ENCODE measurements at places on chromosomes 12 and 14.
A peak's percentile ranks its signal among the peaks of the same experiment; 100 is the strongest.

DNA sequence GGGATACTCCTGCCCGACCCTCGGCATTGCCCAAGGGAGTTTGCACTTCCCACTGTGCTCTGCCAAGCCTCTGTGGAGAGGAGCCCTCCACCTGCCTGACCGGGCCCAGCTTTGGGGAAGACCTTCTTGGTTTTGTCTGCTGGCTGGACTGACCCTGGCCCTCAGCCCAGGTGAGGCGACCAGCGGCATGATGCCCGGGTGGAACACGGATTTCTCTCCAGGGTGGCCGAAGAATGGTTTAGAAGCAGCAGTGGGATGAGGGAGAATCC, 15.6 kb downstream of the ZBTB42 start:
- DNase-seq, result no peak

GRCh38 chr12:116280595-116281290, 3.2 kb upstream of the MED13L start:
- DNase-seq, result no peak

DNA sequence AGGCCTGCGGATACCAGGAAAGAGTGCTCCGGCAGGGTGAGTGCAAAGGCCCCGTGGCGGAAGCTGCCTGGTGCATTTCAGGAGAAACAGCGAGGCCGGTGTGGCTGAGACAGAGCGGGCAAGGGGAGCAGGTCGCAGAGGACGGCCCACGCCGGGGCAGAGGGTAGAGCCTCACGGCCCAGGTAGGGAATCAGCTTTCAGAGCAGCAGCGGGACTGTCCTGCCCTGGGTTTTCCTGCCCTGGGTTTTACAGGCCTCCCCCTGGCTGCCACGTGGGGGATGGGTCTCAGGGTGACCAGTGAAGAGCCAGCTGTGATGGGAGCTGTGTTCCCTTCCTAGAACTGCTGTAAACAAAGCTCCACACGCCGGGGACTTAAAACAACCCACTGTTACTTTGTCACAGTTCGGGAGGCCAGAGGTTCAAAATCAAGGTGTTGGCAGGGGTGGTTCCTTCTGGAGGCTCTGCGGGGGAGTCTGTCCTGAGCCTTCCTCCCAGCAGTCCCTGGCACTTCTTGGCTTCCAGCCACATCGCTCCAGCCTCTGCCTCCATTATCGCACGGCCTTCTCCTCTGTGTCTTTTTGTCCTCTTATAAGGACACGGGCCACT, 10.4 kb downstream of the NCOR2 start:
- no peak for DNase-seq

DNA sequence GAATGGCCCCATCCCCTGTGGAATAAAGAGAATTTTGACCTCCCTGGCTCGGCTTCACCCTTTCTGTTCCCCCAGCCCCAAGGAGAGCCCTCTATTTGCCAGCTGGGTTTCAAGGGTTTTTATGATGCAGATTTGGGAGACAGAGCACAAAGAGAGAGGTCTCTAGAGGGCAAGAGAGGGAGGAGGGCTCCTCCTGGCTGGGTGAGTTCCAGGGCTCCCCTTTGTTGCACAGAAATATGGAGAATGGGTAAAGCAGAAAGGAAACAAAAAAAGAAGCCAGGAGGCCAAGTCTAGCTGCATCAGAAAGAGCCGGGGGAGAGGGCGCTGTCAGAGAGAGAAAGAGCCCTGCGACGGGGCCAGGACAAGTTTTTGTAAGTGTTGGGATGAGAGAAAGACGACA, 319.6 kb upstream of the RTL1 start:
- no peak for DNase-seq

- DNase-seq, result no peak
Observed at GRCh38 chr14:44657203-44657602, 150.1 kb upstream of the FSCB start.

DNA sequence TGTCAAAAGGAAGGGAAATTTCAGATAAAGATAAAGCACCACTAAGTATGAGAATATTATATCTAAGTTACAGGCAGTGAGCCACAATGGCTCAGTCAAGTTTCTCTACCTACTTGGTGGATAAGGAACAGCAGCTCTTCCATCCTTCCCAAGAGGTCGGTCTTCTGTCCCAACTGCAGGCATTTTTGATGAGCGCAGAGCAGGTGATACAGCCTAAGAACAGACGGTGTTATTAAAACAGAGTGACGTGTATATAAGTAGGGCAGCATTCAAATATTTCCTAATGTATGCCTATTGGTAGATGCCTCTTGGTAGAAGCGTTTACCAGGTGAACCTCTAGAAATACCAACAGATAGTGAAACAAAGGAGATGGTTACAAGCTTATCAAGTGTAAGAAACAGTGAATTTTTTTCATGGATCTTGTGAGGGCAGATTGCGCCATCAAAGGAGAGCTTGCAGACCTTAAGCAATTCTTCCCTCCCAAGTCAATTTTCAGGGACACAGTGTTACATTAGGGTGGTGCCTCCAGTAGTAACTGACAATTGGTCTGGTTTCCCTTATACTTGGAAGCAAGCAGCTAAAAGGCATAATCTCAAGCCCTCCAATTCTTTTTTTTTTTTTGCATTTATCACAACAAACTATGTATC, 274.5 kb downstream of the MED13L start:
- DNase-seq, result no peak

DNA sequence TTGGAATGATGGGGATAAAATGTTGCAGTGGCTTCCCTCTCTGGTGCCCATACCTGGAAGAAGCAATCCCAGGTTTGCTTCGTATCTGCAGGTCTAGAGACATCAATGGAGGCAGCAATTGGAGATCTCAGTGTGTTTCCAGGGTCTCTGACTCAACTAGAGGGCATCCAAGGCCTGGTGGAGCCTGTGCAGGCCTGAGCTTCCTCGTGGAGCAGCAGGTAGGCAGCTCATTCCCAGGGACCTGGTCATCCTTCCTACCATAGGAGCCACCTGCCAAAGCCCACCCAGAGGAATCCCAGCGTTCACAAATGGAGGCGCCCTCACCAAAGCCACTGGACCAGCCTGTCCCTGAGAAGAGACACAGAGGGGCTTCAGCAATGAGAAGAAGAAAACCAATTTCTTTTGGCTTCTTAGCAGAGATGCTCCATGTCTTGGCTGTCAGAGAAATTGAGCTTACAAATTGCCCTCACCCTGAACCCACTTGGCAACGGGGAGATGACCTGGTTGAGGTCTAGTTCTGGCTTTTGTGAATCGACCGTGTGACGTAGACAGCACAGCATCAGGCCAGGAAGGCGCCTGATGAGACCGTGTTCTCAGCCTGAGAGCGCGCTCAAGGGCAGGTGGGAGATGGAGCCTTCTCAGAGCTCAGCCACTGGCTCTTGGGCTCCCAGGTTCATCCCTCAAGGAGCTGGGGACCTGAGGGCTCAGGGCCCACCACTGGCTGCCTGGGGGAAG, 283.6 kb downstream of the DPF3 start:
- no peak for DNase-seq

GRCh38 chr14:96795109-96795828, 1.9 kb upstream of the VRK1 start:
- no peak for DNase-seq

GRCh38 chr12:21413369-21414277, 23.8 kb upstream of the PYROXD1 start:
- peak; percentile 45 for DNase-seq

DNA sequence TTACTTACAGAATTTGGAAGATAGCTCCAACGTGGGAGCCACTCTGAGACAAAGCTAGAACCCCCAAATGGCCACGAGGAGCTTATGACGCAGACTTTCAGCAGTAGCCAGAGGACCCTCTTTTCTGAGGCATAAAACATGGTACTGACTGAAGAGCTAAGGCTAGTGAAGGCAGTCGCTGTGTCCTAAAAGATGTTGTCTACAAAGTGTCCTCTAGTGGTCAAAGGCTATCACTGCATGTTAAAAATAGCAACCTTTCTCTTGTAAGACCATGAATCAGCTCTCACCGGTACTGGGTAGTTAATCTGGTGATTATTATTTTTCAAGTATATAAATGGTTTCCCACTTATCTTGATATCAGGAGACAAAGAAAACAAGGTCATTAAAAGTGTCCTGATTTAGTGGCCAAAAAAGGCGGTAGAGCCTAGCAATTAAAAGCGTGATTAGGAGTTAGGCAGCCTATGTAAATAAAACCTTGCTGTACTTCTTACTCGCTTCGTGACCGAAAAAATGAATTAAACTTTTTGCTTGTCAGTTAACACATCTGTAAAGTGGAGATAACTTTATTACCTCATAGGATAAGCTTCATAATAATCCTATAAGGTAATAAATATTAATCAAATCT, 47.0 kb upstream of the LGR5 start:
- DNase-seq, result peak; percentile 25

GRCh38 chr14:56821177-56821576, 10.9 kb upstream of the OTX2 start:
- no peak for DNase-seq

- DNase-seq, result no peak
Observed at GRCh38 chr12:131459773-131460365, 251.0 kb upstream of the SFSWAP start.

DNA sequence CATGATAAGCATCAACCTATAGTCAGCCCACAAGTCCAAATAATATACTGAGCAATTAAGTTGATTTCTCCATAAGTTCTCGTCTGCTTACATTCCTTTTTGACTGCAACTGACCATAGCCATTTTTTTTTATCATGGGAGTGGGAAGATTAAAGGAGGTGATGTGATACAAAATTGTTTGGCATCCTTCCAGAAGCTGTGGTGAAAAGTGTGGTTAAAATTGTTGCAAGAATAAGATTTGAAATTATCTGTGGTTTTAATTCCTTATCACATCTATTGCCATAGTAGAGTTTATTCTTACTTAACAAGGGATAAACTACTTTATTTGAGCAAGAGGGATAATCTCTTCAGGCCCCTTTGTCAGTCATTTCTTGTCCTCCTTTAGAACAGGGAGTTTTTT, 50.7 kb downstream of the LIN52 start:
- DNase-seq, result no peak

DNA sequence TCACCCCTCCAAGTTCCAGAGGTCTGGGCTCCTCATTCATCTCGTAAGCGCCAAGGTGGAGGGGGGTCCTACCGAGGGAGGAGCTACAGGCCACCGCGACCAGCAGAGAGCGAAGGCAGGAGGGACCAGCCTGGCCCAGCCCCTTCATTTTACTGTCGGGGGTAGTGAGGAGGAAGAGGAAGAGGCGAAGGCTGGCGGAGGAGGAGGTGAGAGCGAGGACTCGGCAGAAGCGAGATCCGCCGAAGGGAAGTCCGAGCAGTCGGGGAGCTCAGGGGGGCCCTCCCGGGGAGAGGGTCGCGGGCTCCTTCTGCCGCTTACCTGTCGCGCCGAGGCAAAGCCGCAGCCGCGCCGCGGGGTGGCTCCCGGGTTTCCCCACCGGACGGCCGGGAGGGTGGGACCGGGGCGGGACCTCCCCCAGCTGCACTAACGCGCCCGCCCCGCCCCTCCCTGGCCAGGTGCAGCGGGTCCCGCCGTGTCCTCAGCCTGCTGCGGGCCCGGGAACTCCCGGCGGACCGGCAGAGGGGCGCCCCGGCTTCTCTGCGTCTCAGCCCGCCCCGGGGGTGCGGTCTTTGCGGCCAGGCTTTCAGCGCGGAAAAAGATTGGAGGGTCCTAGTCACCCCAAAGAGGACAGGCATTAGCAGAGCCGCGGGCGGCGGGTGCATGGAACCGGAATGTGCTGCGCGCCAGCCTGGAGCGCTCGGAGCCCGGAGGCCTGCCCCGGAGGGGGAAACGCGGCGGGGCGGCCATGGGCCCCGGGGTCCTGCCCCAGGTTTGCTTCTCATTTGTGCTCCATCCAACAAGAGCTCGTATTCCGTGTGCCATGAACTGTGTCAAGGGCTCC, at the start of gene GALNT6:
TSS of gene GALNT6 (minus strand) at position 124 of the 841 bp plus-strand sequence. CDS start 11,625 bp downstream, outside the sequence.
- DNase-seq, result peak; percentile 55

DNA sequence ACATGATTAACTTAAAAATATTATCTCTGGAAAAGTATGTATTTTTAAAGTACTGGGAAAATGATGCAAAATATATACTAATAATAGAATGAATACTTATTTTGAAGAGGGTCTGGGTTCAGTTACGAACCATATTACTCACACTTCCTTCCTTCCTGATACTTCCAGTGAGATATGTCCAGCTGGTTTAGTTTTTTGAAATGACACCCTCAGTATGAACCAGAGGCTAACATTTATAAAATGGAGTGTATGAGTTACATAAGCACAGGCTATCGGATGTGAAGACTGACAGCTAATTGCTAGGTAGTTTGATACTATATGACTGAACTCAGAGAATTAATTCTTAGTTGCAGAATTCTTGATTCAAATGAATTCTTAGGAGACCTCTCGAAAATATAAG, 122.9 kb downstream of the OTOGL start:
- DNase-seq, result no peak

DNA sequence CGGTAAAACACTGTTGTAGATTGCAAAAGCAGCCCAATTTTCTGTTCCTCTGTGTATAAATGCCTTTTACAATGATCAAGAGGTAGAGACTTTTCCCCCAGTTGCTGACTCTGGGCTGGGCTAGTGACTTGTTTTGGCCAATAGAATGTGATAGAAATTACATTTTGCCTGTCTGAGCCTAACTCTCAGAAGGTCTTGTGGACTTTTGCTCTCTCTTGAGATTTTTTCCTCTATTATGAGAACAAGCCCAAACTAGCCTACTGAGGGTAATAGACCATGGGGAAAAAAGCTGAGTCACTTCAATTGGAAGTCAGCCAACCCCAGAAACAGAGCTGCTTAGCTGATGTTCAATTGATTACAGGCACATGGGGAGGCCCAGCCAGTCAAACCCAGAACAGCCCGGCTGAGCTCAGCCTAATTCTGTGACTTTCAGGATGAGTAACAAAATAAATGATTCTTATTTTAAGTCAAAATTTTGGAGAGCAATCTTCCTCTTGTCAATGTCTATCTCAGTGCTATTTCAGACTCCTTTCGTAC, 61.4 kb downstream of the MYF5 start:
- no peak for DNase-seq

GRCh38 chr12:67482751-67483661, 165.5 kb upstream of the DYRK2 start:
- DNase-seq, result no peak

GRCh38 chr14:26174395-26174794, 423.4 kb downstream of the NOVA1 start:
- DNase-seq, result no peak

DNA sequence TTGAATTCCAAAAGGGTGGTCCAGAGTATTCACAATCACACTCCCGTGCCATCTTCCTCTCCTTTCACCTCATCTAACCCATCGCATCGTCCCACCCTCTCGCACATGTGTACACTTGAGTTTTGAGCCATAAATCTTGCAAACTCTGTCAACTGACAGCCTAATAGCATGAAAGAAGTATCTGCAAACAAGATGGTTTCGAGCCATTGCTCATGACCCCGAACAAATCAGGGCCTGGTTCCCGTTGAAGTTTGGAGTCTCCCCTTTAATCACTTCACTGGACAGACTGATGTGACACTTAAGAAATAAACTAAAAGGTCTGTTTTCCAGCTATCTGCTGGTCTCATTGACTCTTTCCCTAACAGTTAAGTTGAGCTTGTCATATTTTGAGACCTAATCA, 223.6 kb upstream of the SOX5 start:
- DNase-seq, result no peak

GRCh38 chr14:32012062-32012461, 65.0 kb upstream of the ARHGAP5 start:
- no peak for DNase-seq
